ENCODE measurements at places on chromosomes 6 and 20.

GRCh38 chr6:155158030-155158843 is 105.6 kb upstream of the CLDN20 start:
- no peak for DNase-seq

DNA sequence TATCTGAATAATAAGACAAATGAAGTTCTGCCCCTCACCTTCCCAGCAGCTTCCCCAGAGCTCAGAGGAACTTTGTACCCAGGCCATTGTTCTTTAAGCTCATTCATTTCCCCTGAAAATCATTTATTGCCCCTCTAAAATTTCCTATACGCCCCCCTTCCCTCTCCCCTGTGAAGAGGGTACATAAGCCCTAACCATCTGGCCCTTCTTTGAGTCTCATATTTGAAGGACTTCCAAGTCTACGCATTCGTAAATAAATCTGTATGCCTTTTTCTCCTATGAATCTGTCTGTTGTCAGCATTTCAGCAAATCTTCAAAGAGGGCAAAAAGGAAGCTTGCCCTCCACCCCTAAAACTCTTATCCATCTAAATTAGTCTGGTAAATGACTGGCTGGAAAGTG is 73.1 kb upstream of the DST start:
- no peak for DNase-seq

DNA sequence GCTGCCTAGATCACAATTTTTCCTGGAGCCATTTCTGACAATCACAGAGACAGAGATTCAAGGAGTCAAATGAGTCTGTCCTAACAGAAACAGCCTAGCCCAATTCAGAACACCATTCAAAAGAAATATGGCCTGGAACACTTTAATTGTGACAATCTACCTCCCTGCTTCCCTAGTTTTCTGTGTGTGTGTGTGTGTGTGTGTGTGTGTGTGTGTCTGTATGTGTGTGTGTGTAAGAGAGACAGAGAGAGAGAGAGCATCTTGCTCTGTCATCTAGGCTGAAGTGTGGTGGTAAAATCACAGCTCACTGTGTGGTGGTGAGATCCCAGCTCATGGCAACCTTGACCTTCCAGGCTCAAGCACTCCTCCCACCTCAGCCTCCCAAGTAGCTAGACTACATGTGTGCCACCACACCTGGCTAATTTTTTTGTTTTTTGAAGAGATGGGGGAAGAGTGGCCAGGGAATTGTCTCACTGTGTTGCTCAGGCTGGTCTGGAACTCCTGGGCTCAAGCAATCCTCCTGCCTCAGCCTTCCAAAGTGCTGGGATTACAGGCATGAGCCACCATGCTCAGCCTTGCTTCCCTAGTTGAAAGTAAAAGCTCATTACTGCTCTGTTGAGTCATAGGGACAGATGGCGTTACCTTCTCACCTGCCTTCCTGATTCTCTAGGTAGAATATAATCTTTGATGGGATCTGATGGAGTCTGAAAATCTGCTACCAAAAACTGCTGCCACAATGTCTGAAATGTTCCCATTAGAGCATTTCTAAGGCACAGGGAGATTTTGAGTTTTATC is 89.6 kb upstream of the BEND6 start:
- DNase-seq, result no peak

- DNase-seq, result no peak
Measured at GRCh38 chr20:63642527-63643247, 10.5 kb downstream of the STMN3 start.

DNA sequence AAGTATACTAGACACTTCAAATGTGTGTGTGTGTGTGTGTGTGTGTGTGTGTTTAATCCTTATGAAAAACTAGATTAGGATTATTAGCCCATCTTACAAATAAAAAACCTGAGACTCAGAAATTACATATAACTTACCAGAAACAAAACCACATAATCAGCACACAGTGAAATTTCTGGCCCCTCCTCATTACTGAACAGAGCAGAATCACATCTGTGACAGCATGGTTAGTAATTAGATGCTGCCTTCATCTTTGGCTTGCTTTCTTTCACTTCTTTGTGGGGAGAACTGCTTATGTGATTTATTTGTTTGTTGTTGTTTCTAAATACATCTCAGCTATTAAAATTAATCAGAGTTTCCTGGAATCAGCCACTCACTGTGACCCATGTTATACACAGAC is 267.1 kb downstream of the TENT5A start:
- DNase-seq, result no peak

- DNase-seq, result peak; percentile 74
Measured at GRCh38 chr20:45833030-45833882, at the start of gene SNX21. SNX21 (plus strand) TSS chr20:45833799; CDS start chr20:45833920, 121 bp downstream.
